ENCODE measurements at places on chromosomes 12 and 14. TPM values are rescaled to one million over a fixed set of nuclear protein-coding genes. Genes with fewer than 3 reads are reported as not detected.

The TMEM119 gene
- polyA plus RNA-seq = 80.6 TPM

The KRT1 gene
- not detected for polyA plus RNA-seq

GRCh38 chr14:93002851-93003298 lies 79.9 kb downstream of the CHGA start:
- no peak for DNase-seq

- DNase-seq = no peak
Observed at GRCh38 chr12:128795530-128796361, 28.0 kb downstream of the SLC15A4 start.

DNA sequence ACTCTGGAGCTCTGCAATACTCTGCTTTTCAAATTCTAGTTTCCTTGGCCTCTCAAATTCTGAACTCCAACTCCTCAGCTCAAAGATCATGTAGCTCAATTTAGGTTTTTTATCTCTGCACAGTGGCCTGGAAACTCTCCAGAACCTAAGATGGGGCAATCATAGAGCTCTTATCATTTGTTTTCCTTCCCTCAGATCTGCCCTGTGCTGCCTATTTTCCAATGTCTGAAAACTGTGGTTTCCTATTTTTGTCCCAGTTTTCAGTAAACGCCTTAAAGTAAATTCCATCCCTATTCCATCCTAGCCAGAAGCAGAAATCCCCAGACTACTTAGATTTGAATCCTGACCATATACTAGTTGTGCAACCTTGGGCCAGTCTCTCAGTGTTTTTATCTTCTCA lies 73.2 kb downstream of the CEP83 start:
- DNase-seq = no peak
